ENCODE measurements at places on chromosomes 16 and 17. TPM values are rescaled to one million over a fixed set of nuclear protein-coding genes. Genes with fewer than 3 reads are reported as not detected.

DNA sequence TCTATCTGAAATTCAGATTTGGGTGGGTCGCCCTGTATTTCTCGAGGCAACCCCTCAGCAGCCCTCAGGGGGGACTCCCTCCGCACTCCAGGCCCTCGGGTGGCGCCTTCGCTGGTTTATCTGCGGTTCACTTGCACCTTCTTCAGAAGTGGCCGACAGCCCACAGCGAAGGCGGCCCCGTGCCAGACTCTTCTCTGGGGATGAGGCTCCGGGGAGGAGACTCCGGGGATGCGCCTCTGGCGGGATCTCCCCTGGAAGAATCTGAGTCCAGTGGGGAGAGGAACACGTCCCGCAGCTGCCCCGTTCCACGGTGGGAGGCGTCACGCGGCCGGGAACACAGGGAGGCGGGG lies 63.9 kb upstream of the DNAJA2 start:
- DNase-seq, result no peak
- peaks cover 14% of the 10 kb centered on the region for H3K4me1 ChIP-seq
- no peaks in the 10 kb centered on the region for H3K27me3 ChIP-seq
- H3K36me3 ChIP-seq, result no peaks in the 10 kb centered on the region
- peak overlapping the region; percentile 83 for H3K27ac ChIP-seq

- H3K27me3 ChIP-seq, result no peaks in the 10 kb centered on the region
- peaks cover 39% of the 10 kb centered on the region for H3K4me1 ChIP-seq
- H3K4me3 ChIP-seq, result no peak overlapping the region
- DNase-seq, result peak; percentile 63
- peak overlapping the region; percentile 62 for H3K27ac ChIP-seq
Observed at GRCh38 chr16:20868890-20869289, 31.3 kb downstream of the DCUN1D3 start.

- H3K4me1 ChIP-seq, result peaks cover 40% of the 10 kb centered on the region
- peak; percentile 64 for DNase-seq
- peak overlapping the region; percentile 91 for H3K27ac ChIP-seq
- H3K27me3 ChIP-seq, result no peaks in the 10 kb centered on the region
- no peaks in the 10 kb centered on the region for H3K36me3 ChIP-seq
Observed at GRCh38 chr17:41919840-41920579, 1.3 kb upstream of the ACLY start.

PRAC1 gene
- total RNA-seq, result not detected

All from upper lobe of left lung (tissue), 6 donors.